Left colon (tissue), 2 donors: ENCODE measurements at places on chromosomes 5 and 9. TPM values are rescaled to one million over a fixed set of nuclear protein-coding genes. Genes with fewer than 3 reads are reported as not detected.

Gene REEP5
- total RNA-seq: 80.6 TPM

Gene BICD2
- total RNA-seq: 12.9 TPM

Gene C8G
- 3.9 TPM for total RNA-seq

Gene PNPLA7
- total RNA-seq: 22.4 TPM

Gene GDA
- total RNA-seq: 44.7 TPM

Gene NIPAL4
- total RNA-seq: not detected

Gene PTPDC1
- 6.6 TPM for total RNA-seq

Gene FAM200C
- 1.8 TPM for total RNA-seq

Gene IL5
- not detected for total RNA-seq

Gene EDIL3
- 38.1 TPM for total RNA-seq

Gene PRKAA1
- total RNA-seq: 108 TPM

Gene GARIN3
- total RNA-seq: not detected

Gene PCDHA12
- 0.08 TPM for total RNA-seq

Gene CTNND2
- total RNA-seq: 0.95 TPM

Gene WDR55
- 46.3 TPM for total RNA-seq

Gene DNAH5
- 0.47 TPM for total RNA-seq

Gene LCN9
- total RNA-seq: not detected

Gene AOPEP
- total RNA-seq: 42.1 TPM

Gene ACTBL2
- total RNA-seq: not detected

Gene IER5L
- 8.8 TPM for total RNA-seq

Gene CCNB1
- total RNA-seq: 28.3 TPM

Gene PSD2
- 0.08 TPM for total RNA-seq

Gene SPATA31D4
- total RNA-seq: not detected

Gene WNT8A
- not detected for total RNA-seq

Gene IFNA13
- total RNA-seq: not detected

Gene TPD52L3
- not detected for total RNA-seq

Gene SPATA6L
- 3.2 TPM for total RNA-seq

Gene SLC6A3
- not detected for total RNA-seq

Gene HEXB
- total RNA-seq: 216 TPM

Gene NREP
- total RNA-seq: 14.3 TPM

Gene GOLPH3
- 123 TPM for total RNA-seq

Gene VCP
- 189 TPM for total RNA-seq

Gene MLLT3
- 62.7 TPM for total RNA-seq

Gene PALM2AKAP2
- 2.7 TPM for total RNA-seq

Gene TEX53
- total RNA-seq: not detected

Gene NRARP
- total RNA-seq: 181 TPM

Gene GFI1B
- total RNA-seq: 1.3 TPM

Gene MELK
- 5.2 TPM for total RNA-seq

Gene FKTN
- 15.7 TPM for total RNA-seq

Gene RUFY1
- total RNA-seq: 39.0 TPM

Gene EFNA5
- 19.1 TPM for total RNA-seq

Gene EQTN
- 0.45 TPM for total RNA-seq
